ENCODE measurements at places on chromosomes 2 and 18.
A peak's percentile ranks its signal among the peaks of the same experiment; 100 is the strongest.

- DNase-seq: no peak
These were observed 365.0 kb upstream of the TFPI start for GRCh38 chr2:187918996-187919821.

- no peak for DNase-seq
These were observed 950.7 kb upstream of the PIK3C3 start for GRCh38 chr18:41004324-41004723.

DNA sequence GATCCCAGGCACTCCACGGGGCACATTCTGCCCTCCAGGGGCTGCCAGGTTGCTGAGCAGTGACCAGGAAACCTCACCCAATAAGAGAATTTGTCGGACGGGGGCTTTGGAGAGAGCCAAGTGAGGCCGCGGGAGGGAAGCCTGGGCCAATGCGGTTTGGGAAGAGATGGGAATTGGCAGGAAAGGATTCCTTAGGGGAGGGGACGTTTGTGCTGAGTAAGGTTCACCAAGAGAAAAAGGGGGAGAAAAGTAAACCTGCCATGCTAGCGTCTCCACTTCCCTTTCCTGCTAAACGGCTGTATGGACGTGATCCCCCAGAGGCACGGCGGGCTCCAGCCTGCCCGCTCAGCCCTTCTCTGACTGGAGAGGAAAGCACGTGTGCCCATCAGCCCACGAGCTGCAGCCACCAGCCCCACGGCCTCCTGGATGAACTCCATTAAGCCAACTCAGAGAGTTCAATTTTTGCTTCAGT is 194.4 kb upstream of the ID2 start:
- no peak for DNase-seq

DNA sequence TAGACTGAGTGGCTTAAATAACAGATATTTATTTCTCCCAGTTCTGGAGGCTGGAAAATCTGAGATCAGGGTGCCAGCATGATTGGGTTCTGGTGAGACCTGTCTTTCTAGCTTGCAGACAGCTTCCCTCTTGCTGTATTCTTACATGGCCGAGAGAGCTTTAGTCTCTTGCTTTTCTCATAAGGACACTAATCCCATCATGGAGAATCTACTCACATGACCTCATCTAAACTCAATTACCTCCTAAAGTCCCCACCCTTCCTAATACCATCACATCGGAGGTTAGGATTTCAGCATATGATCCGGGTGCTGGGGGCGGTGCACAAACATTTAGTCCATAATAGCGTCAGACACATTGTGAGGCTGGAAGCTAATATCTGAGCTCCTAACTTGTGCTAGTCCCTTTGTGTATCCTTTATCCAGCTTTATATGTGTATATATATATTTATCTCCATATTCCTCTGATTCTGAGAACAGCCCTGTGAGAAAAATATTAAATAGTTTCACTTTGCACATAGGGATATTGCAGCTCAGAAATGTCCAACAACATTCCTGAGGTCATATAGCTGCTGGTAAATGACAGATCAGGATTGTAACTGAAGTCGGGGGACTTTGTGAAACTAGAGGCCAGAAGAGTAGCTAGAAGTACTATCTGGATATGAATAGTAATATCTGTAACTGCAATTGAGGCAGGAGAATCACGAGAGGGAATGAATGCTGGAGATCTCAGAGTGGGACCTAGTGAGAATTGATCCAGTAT is 28.9 kb downstream of the MARCHF4 start:
- DNase-seq: peak; percentile 3

DNA sequence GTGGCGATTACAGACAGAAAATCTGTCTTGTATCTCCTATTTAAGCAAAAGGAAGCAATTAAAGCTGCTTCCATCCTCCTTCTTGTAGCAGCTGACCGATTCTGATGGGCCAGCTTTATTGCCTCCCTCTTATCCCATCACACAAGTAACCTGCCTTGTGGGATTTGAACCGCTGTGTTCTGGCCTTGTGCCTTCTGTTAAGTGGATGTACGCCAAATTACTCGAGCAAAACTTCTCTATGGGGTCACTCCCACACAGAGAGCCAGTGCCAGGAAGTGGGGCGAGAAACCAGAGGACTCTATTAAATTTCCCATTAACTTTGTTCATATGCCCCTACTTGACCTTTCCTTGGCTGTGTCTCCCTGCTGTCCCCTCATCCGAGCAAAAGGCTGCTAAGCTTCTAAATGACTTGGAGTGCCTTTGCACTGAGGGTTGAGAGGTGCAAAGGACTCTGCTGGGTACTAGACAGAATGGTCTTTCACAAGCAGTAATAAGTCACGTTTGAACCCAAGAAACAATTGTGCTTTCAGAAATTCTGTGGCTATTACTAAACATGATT is 672.5 kb downstream of the MBD2 start:
- DNase-seq: no peak

DNA sequence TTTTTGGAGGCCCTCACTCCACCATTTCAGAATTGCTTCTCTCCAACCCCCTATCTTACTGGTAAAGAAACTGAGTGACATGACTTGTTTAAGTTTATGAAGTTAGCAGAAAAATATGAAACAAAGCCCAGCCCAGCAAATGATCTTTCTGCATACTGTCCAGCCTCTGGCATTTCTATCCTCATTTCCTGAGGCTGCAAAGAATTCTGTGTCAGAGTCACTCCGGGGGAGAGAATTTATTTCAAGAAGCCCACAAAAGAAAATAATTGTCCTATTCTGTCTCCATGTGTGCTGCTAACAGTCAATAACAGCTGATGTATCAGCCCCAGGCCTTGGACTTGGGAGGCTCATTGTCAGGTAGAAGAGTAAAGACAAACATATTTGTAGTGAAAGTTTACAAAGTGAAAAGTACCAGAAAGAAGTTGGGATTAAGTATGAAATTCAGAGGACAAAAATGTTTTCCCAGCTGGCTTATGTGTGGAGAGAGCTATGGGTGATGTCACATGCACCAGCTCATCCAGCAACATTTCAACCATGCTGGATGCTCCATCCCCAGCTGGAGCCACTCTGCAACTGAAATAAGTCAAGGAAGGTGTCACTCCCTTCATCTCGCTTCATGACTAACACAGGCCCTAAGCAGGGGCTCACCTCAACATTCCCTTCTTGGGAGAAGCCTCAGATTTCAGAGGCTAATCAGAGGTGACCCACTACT is 42.3 kb downstream of the TRABD2A start:
- no peak for DNase-seq

- DNase-seq: no peak
These were observed 23.8 kb upstream of the KCNJ13 start for GRCh38 chr2:232800166-232800565.

DNA sequence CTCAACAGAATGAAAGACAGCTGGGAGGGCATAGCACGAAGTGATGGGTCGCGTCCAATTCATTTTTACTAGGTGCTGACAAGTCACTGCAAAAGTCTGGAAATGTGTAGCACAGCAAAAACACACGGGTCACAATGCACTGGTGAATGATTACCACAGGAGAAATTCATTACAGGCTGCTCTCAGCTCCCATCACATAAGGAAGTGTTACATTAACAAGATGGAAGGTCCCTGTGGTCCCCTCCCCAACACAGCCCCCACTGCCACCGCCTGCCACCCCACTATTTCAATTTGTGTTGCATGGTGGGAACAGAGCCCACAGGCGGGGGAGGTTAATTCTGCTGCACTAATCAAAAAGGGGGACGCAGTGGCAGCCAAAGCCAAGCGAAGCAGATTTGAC is 122.8 kb downstream of the NRP2 start:
- DNase-seq: no peak

GRCh38 chr2:36246320-36246990 is 109.1 kb upstream of the CRIM1 start:
- DNase-seq: no peak

DNA sequence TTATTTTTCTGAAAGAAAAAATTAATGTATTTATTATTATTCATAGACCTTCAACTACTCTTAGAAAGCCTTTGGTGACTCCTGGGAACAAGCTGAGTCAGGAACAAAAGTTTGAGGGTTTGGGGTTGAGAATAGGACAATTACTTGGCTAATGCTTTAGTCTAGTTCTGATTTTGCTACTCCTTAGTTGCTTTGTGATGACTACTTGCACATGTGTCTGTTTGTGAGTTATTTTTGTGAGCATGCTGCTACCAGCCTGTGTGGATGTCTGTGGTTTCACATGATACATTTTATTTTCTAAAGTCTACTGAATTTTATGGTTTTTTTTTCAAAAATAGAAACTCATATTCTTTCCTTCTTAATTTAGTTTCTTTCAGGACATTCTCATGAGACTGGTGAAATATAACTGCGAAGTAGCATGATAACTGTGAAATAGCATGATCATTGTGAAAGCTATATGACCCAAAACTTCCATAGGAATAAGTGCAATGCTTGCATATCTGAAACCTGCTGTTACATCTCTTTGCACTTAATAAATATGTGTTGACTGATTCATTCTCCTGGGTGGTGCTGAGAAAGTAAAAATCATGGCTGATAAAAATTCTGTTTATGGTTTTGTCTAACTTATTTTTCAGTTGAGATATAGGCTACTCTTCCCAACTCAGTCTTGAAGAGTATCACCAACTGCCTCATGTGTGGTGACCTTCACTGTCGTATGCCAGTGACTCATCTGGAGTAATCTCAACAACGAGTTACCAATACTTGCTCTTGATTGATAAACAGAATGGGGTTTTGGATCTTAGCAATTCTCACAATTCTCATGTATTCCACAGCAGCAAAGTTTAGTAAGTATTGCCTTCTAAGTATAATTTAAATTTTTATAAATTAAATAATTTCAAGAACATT is 17.9 kb upstream of the IL18R1 start:
- DNase-seq: no peak

DNA sequence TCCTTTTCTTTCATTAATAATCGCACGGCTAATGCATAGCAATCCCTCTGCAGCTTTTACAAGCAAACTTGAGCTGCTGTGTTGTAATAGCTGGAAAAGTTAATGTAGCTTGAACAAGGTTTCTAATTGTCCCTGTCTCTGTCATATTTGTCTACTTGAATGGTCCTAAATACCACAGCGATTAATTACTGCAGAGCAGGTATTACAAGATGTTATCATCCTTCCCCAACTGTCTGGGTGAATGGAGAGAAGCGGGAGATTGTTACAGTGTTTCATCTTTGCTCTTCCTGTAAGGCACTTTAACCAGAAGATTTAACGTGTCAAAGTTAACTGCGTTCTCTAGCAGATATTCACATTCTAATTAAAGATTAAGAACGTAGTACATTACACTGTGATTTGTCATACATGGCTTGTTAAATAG is 422.2 kb upstream of the POU3F3 start:
- DNase-seq: no peak

GRCh38 chr18:48554610-48555400 is 16.0 kb downstream of the CTIF start:
- no peak for DNase-seq
